Erythroblast (primary cell): ENCODE measurements at places on chromosomes 6 and 20.
A peak's percentile ranks its signal among the peaks of the same experiment; 100 is the strongest.

- DNase-seq, result peak; percentile 2
Observed at GRCh38 chr20:9147547-9148024, 78.7 kb downstream of the PLCB4 start.

DNA sequence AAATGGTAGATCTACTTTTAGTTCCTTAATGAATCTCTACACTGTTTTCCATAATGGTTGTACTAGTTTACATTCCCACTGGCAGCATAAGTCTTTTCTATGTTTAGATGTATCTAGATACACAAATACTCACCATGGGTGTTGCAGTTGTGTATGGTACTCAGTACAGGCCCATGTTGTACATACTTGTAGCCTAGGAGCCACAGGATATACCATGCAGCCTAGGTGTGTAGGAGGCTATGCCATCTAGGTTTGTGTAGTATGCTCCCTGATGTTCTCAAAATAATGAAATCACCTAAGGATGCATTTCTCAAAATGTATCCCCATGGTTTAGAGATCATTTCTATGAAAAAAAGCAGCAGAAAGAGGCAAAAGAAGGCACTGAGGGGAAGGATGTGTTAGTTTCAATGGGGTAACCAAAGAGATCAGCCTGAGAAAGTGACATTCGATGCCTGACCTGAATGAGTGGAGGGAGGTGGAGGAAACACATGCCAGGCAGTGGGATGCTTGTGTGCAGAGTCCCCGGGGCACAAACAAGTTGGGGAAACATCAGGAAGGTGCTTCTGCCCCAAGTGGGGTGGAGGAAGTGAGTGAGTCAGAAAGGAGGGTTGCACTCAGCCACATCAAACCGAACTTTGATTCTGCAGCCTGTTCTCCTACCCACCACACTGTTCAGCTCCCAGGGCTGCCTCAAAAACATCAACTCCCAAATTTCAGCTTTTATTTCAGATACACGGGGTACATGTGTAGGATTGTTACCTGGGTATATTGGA lies 191.2 kb downstream of the ZNF217 start:
- DNase-seq, result no peak

GRCh38 chr6:73152556-73152955 lies 72.7 kb downstream of the KHDC1L start:
- no peak for DNase-seq

DNA sequence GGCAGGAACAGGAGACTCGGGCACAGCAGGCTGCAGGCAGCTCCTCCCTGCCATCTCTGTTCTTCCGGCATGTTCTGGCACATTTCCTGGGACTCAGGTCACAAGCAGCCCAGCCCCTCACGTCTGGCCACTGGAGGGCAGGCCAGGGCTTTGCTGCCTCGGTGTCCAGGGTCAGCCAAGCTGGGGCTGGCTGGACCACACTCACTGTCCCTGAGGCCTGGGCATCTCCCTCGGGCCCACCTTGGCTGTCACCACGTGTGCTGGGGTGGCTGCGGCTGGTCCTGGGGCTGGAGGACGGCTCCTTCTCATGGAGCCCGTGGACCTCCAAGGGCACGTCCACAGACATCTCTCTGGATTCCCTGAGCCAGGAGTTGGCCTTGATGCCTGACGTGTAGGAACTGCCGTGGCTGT lies 18.5 kb downstream of the FRMD1 start:
- peak; percentile 15 for DNase-seq

- no peak for DNase-seq
Observed at GRCh38 chr6:144683216-144684070, 398.3 kb downstream of the UTRN start.

DNA sequence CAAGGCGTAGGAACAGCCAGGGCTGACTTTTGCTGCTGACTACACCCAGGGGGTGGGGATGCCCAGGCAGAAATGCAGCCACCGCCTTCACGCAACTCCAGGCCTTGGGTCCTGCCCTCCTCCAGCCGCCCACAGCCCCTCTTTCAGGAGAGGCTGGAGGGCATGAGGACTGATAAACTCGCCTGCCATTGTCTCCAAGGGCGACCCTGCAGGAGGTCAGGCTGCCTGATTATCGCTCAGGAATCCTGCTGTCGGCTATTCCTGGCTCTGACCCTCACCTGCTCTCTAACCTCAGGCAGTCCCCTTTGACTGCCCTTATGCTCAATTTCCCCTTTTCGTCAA lies 62.0 kb upstream of the HDDC2 start:
- DNase-seq, result no peak

GRCh38 chr20:33689973-33690372 lies 3.8 kb upstream of the E2F1 start:
- DNase-seq, result peak; percentile 96

DNA sequence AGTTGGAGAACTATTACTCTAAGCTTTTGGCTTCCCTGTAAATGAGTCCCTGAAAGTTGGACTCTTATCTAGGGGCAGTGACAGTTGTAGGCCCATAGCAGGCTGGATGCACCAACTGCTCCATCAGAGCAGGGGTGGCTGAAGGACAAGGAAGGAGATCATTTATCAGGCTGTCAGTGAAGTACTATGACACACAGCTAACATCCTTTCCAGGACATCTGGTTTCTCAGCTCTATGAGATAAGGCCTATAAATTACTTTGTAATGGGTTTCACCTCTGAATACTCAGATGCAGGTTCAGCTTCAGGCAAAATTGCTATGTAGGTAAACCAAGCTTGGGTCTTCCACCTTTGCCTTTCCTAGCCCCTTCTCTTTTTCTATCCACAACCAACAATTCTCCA lies 468.5 kb downstream of the KIF16B start:
- DNase-seq, result no peak

- no peak for DNase-seq
Observed at GRCh38 chr6:7135755-7136154, 28.0 kb downstream of the RREB1 start.

DNA sequence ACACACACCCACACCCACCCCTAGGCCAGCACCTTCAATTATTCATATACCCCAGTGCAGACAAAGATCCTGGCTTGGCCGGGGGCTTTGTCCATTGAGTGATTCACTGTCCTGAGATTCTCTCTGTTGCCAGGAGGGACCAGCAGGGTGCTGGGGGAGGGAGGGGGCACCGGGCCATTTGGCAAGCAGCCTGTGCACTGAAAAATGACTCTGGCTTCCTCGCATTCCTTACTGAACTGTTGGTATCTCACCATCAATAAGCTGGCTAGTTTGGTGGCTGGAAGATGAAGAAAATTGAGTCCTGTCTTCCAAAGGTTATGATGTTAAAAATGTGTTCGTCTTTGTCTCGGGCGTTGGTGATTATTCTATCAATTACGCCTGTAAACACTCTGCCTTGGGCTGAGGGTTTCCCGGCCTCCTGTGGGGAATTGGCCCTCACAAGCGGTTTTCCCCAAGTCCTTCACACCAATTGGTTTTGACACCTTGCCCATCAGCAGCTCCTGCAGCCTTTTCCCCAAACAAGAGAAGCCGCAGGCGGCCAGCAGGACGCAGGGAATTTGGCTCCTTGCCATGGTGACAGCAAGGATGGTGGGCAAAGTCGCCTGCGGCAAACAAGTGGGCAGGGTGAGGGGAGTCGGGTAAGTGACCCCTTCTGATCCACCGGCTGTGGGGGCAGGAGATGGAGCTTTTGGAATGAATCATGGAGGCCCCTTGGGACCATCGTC lies 4.9 kb downstream of the VSTM2L start:
- no peak for DNase-seq

- DNase-seq, result no peak
Observed at GRCh38 chr6:82995066-82995465, 70.6 kb downstream of the UBE3D start.

- no peak for DNase-seq
Observed at GRCh38 chr6:125913864-125914351, 42.7 kb upstream of the HINT3 start.

DNA sequence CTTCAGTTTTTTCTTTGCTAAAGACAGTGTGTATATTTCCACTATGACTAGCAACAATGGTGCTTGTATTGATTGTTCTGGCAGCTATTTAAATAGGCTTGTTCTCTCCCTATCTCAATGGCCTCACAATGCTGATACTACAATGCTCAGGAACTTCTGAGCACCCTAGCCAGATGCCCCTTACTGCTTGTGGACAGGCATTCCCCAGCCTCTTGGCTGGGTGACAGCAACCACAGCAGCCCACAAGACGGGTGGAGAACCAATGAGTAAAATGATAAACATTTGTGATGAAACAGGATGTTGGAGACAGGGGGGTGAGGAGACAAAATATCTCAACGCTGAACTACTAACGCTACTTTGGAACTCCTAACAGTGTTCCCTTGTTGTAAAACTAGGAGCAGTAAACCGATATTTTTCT lies 42.3 kb downstream of the HIVEP2 start:
- DNase-seq, result peak; percentile 31

DNA sequence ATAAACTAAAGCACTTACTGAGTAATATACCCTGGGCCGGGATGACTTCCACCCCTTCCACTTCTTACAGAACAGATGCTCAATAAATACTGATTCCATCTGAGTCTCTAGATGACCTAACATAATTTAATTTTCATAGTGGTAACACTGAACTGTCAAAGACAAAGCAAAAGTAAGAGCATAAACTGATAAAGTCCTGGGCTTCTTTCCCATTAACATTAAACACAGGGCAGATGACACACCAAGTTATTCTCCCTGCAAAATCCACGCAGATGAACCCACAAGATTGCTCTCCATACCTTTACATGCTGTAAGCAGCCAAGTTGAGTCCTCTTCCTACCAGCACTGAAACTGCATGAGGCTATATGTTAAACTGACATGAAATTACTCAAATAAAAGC lies 27.1 kb downstream of the AGPAT4 start:
- no peak for DNase-seq

GRCh38 chr6:150176659-150177058 lies 33.8 kb downstream of the PPP1R14C start:
- DNase-seq, result no peak

DNA sequence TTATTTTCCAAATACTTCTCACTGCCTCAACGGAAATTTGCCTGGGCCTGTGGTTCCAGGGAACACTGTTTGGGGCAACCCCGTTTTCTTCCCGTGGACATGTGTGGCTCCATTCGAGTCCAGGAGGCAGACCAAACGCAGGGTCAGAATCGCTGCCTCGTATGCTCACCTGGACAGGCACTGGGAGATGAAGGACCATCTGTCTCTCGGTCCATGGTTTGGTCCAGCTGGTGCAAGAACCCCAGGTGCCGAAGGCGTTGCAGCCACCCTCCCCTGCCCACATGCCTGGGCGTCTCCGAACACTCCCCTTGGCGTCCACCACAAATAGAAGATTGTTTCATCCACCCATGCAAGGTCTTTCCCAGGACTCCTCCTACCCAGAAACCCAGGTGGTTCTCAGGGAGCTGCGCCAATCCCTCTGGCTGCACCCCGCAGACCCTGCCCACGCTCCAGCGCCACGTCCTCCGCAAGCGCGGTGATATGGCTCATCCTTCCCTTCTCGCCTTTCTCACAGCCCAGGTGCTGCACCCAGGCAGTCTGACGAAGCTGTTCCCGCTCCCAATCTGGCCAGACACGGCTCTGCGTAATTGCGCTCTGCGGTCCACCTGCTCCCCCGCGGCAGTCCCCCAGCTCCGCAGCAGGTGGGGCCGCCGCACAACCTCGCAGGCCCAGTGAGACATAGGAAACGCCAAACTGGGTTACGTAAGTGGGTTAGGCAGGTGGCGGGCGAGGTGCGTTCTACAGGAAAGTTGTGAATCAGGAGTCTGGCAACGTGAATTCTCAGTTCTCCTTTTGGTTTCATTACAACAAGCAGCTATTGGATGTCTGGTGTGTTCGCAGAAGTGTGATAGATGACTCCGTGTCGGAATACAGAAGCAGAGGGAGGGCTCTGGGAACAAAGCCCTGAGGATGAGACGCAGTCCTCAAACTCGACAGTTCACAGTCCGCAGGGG lies 146.2 kb upstream of the ECI2 start:
- peak; percentile 21 for DNase-seq

DNA sequence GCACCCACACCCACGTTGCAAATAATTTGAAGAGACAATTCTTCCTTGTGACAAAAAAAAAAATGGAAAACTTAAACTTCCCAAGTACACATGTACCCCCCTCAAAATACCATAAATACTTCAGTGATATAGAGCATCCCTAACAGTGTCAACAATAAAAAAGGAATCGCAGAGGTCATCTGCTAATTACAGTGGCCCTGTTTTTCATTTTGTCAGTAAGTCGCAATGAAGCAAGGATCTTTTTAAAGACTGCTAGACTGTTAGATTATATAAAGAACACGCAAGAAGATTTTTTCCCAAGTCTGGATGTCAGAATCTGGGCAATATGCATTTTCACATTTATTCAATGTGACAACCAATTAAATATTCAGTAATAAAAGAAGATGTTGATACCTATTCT lies 93.9 kb downstream of the EPB41L2 start:
- no peak for DNase-seq

DNA sequence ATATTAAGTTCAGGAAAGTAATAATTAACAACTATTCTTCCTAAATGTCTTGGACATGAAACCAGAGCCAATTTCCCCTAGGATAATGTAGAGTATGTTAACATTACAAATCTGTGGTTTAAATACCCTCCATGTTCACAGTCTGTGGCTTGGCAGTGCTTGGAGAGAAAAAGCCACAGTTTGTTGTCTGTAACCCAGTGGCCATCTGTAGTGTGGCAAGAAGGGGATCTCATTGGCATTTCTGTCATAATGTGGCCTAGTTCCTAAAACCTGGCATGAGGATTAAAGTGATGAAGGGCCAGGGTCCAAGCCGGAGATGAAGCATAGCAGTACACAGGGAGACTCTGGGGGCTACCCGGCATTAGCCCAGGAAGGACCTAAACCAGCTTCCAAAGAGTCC lies 31.2 kb downstream of the SYNE1 start:
- no peak for DNase-seq

DNA sequence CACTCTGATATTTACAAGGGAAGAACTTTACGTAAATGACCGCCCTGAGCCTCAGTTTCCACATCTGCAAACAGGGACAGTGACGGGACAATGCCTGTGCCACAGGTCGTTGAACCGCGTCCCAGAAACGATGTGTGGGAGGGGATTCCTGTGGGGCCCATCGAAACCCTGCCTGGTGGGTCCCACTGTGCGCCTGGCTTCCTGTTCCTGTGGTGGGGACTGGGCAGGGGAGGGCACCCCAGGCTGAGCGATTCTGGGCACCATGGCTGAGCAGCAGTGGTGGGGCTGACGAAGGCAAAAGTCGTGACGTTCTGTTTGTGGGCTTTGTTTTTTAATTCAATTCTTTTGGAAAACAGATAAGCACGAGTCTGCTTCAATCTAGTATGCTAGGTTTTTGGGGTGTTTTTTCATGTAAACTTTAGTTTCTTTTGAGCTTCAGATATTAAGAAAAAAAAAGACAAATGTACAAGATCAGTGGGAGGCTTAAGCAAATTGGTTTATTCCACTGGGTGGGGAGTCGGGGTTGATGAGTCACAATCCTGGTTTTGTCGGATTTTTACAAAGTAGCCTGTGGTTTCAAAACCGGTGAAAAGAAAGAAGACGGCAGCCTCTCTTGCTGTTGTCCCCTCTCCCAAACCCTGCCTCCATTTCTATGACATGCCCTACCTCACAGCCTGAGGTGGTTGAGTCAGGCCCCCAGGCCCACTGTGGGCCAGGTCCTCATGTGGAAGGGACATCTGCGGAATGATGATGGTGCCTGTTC lies 40.4 kb downstream of the GNAS-AS1 start:
- DNase-seq, result no peak

DNA sequence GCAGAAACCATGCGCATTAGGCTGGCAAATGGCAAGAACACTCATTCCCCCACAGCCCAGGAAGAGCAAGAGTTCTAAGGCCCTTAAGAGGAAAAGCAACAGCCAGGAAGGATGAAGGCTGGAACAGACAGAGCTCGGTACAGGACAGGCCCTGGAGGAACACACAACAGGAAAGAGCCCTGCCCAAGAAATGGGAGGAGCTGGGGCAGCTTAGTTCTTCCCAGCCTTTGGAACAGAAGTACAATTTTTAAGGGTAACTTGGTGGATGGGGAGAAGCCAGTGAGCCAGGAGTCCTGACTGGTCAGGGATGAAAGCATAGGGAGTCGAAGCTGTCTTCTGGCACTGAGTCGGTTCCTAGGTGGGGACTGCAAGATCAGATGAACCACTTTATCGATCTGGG lies 32.4 kb downstream of the OR2B2 start:
- DNase-seq, result no peak
